BE2C (cell line): ENCODE measurements at places on chromosomes 3 and 15.

- DNase-seq = no peak
These were observed 163.6 kb upstream of the SETMAR start for GRCh38 chr3:4139462-4140140.

GRCh38 chr3:137062250-137062649 is 104.5 kb downstream of the IL20RB start:
- DNase-seq = no peak

GRCh38 chr3:160870327-160870726 is 114.3 kb downstream of the PPM1L start:
- DNase-seq = no peak

DNA sequence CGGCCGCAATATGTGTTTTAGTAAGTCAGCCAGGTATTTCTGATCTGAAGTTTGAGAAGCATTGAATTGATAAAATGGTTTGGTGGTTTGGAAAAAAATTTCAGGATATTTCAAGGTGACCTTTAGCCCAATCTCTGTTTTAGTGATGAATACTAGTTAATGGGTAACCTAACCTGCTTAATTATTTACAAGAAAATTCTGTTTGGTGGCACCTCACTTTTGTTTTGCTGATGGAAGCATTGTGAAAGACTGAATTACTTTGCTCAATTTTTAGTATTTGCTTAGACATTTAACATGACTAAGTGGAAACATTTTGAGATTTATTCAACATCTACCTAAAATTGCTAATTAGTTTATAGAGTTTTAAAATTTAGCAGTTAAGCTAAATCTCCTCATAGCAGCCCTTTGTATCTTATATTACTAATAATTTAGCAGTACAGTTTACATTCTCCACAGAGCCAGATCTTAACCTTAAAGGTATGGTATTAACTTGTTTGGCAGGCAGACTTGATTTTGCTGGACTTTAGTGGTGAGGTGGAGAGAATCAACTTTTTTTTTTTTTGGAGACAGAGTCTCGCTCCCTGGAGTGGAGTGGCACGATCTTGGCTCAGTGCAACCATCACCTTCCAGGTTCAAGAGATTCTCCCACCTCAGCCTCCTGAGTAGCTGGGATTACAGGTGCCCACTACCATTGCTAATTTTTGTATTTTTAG is 35.4 kb downstream of the GRAMD1C start:
- no peak for DNase-seq

DNA sequence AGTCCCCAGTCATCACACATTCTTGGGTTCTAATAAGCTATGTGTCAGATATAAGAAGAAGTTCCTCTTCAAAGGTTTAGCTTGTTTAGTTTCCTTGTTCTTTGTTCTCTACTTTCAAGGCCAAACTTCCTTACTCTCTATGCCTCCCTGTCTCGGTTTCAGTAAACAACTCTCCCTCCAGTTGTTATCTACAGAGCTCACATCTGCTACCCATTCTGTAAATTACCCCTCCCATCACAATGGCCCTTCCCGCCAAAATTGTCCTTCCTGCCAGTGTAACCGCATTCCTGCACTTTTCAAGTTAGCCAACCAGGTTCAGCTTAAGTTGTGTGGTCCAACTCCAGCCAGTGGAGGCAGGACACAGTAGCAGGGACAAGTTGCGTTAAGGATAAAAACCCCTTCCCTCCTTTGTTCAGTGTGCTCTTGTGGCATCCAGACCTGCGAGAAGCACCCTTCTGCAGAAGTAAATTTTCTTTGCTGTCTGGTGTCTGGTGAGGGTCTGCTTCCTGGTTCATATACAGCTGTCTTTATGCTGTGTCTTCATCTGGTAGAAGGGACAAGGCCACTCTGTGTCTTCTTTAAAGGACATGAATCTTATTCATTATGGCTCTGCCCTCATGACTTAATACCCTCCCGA is 342.1 kb upstream of the GRM7 start:
- no peak for DNase-seq

DNA sequence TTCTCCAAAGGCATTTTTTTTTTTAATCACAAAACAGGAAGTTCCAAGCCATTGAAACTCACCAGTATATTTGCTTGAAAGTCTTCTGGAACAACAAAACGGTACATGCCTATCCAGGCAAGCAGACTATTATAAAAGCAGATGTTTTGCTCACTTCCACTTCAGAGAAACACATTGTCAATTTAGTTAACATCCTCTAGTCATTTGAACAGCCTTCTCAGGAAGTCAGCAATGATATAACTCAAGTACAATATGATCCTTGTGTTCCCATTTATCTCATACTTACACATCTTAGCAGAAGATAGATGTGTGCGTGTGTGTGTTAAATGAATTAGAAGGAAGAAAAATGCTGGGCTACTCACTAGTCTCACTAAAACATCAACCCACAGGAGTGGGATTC is 30.4 kb downstream of the MECOM start:
- DNase-seq = no peak
